ENCODE measurements at places on chromosomes 5 and 9.

GRCh38 chr5:71884926-71885325, 165.9 kb downstream of the CARTPT start:
- no peak for DNase-seq

DNA sequence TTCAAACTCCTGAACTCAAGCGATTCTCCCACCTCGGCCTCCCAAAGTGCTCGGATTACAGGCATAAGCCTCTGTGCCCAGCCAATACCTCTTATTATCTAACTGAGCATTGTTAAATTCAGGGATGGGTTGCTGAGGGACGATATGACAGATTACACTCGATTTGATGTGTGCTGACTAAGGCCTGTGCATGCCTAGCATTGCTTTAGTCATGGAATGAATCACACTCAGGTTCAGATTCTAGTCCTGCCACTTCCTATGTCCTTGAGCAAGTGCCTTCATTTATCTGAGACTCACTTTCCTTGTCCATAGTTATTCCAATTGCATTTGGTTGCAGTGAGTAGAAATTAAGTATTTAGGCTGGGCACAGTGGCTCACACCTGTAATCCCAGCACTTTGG, 19.5 kb downstream of the THBS4 start:
- DNase-seq, result no peak

GRCh38 chr5:24623031-24623430, 21.7 kb downstream of the CDH10 start:
- DNase-seq, result peak; percentile 23

DNA sequence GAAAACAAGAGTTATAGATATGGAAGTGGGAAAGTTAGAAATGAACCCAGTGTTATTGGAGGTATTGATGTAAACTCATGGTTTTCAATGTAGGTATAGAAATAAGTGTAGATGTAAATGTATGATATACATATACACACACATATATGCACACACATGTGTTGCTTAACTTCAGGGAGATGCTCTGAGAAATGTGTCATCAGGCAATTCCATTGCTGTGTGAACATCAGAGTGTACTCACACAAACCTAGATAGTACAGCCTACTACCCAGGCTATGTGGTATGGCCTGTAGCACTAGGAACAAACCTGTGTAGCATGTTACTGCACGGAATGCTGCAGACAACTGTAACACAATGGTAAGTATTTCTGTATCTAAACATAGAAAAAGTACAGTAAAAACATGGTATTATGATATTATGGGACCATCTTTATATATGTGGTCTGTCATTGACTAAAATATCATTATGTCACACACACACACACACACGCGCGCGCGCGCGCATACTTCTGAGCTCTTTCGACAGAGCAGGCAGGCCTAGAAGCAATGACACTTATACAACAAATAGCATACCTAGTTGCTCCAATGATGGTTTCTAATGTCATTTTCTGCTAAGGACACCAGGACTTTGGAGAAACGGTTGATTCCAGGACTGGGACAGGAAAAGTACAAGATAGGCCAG, 86.6 kb downstream of the MACROH2A1 start:
- DNase-seq, result no peak

- no peak for DNase-seq
These were observed 19.6 kb downstream of the KDM4C start for GRCh38 chr9:6777213-6777902.

- DNase-seq, result no peak
These were observed 341.8 kb upstream of the KIF2A start for GRCh38 chr5:61964201-61964600.

DNA sequence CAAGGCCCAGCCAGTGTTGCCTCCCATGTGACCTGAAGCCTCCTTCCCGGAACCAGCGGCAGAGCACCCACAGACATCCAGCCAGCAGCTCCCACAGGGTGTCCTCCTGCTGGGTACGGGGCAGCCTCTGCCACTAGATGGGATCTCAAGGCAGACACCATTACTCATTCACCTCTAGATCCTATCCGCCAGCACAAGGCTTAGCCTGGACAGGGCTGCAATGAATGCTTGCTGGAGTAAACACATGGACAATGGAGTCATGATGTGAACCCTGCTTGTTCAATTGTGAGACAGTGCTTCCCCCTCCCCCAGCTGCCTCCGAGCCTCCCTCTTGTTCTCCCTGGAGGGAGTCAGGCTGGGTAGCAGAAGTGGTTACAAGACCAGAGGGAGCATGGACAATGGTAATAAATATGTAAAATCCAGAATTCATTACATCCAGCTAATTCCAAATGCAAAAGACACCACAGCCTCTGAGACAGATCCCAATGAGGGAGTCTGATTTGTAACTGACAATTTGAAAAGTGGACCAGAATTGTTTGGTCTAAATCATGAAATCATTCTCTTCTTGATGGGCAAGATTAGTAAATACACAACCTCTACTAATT, 132.0 kb downstream of the CRB2 start:
- no peak for DNase-seq

Measured in NCI-H2081 treated with DMSO at 0.1 percent for 48 hours (cell line).